ENCODE measurements at places on chromosomes 6 and 20.

- no peak for DNase-seq
Observed at GRCh38 chr6:95232446-95232845, 344.9 kb upstream of the MANEA start.

DNA sequence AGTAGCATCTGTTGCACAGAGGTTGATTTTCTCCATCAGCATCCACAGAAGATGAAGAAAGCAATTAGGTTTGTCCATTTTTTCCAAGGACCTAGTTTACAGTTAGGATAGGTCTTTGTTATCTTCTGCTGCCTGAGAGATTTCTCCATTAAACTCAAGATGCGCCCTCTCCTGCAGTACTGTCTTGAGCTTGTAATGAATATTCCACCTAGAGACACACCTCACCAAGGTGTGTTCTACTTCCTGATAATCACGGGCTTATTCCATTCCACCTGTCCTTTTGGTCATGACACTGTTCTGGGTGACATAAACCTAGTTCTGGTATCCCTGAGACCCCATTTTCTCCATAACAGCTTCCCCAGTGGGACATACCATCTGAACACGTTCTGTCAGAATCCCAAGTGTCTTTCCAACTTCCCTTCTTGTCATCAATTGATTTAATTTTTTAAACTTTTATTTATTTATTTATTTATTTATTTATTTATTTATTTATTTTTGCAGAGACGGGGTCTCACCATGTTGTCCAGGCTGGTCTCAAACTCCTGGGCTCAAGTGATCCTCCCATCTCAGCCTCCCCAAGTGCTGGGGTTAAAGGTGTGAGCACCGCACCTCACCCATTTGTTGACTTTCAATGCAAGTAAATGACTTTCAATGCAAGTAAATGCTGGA lies 75.6 kb upstream of the HS3ST5 start:
- no peak for DNase-seq

DNA sequence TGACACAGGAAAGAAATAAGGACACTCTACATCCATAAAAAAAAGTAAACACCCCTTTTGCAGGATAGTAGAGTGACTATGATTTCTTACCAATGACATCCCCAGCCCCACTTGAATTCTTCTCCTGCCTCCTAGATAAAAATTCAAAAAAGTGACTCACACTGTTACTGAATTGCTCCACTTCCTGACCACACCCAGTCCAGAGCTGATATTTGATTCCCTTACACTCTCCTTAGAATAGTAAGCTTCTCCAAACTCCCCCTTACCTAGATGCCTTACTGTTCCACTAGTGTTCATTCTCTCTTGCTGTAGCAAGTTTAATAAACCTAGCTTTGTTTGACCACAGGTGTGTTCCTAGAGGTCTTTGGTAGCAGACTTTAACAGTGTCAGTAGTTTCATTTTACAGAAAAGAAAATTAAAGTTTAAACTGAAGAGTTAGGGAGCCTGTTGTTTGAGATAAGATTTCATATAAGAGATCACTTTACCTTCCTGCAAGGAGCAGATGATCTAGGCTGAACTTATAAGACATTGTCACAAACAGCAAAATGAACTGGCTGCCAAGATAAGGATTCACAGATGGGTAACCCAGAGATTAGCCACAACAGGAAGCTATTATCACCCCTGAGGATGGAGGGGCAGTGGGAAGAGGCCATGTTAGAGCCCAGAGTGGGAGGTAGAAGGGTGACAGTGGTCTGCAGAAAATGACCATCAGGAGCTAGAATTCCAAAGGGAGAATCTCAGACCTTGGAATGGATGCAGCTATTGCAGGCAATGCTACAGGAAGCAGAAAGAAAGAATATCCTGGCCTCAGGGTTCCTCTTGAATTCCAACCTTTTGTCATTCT lies 28.4 kb upstream of the BTN3A2 start:
- DNase-seq = no peak

- no peak for DNase-seq
Observed at GRCh38 chr20:5559945-5560344, 190.3 kb upstream of the SHLD1 start.

GRCh38 chr20:46994341-46994740 lies 99.7 kb downstream of the EYA2 start:
- peak; percentile 2 for DNase-seq

GRCh38 chr6:159042003-159042825 lies 2.6 kb downstream of the TAGAP start:
- peak; percentile 89 for DNase-seq

Measured in G401 (cell line).